ENCODE measurements at places on chromosomes 6 and 20.
A peak's percentile ranks its signal among the peaks of the same experiment; 100 is the strongest.

DNA sequence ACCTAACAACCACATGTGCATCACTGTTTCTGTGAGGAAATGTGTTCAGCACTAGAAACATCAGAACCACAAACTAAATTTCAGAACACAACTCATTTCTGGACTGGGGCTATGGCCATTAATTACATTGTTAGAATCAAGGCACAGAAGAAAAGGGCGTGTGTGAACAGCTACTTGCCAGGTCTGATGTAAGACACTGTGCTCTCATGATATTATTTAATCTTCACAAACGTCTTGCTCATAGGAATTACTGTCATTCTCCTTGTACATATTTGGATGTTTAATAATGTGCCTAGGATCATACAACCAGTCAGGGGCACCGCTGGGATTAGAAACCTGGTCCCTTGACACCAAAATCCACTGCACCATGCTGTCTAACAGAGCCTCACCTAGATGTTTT lies 14.8 kb downstream of the ADGRF1 start:
- no peak for DNase-seq

DNA sequence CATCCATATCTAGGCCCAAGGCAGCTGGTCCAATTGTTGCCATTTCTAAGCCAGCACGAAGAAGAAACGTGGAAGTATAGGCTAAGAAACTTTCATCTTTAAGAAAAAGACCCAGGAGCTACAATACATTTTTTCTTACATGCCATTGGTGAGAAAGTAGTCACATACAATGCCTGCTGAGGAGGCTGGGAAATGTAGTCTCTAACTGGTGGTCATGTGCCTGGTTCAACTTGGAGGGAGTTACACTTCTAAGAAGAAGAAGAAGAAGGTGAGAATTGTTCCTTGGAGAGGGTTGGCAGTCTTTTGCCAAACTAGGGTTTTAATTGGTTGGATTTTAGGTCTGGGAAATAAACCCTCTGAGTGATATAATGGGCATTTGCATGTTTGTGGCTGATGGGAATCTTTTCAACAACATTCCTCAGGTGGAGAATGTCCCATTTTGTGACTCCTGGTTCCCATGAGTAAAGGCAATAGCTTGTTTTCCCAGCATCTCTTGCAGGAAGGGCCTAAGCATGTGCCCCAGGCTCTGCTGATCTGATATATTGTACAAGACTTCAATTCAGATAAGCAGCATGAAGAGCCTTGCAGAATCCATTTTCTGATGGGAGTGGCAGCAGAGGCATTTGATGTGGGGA lies 47.0 kb upstream of the PREP start:
- no peak for DNase-seq

DNA sequence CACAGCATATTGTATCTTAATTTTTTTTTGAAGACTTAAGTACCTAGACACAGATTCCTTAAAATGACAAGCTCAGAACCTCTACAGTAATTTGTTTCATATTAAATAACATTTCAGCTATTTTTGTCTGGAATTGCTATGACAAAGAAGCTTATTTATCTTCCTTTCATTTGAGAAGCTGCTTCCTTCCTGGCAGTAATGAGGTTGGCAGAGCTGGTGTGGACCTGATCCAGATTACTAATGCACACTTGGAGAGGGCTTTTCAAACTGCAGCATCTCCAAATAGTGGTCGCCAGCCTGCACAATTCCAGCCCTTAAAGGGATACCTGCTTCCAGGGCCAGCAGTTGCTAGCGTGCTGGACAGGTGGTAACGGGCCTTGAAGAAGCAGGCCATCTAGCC lies 12.1 kb downstream of the PTCHD4 start:
- peak; percentile 39 for DNase-seq

DNA sequence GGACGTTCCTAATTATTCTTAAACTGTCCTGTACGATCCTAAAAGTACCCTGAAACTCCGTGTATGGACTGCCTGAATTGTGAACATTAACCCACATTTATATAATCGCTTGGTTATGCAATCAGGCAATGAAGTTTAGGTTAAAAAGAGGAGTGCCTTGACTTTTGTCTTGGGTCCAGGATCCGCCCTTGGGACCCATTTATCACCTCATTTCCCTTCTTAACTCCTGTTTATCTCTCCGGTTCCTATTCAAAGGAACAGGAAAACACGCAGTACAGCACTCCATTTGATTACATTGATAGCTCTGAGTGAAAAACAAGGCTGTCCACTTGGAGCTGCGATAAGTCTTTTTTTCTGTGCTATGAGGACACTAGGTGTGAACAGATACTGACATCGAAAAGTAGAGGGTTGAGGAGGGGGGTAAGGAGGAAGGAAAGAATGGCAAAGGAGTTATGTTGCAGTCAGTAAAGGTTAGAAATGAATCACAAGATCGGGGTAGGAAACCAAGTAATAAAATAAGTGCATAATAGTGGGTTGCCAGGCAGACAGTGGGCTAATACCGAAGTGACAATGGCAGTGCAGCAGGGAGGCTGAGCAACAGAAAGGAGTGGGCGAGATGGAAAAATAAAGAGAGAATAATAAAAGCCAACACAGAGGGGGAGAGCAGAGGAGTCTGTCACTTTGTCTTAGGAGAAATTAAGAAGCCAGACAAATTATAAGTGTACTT lies 15.9 kb upstream of the PCK1 start:
- peak; percentile 9 for DNase-seq

GRCh38 chr20:59515906-59516209 lies 88.5 kb upstream of the PHACTR3 start:
- no peak for DNase-seq

- DNase-seq = peak; percentile 92
These were observed 513.4 kb upstream of the SLC35B3 start for GRCh38 chr6:8948733-8949132.

- no peak for DNase-seq
These were observed 97.2 kb upstream of the TNFAIP3 start for GRCh38 chr6:137769797-137770362.
